CD14-positive monocyte (primary cell): ENCODE measurements at places on chromosomes 7 and 10.

DNA sequence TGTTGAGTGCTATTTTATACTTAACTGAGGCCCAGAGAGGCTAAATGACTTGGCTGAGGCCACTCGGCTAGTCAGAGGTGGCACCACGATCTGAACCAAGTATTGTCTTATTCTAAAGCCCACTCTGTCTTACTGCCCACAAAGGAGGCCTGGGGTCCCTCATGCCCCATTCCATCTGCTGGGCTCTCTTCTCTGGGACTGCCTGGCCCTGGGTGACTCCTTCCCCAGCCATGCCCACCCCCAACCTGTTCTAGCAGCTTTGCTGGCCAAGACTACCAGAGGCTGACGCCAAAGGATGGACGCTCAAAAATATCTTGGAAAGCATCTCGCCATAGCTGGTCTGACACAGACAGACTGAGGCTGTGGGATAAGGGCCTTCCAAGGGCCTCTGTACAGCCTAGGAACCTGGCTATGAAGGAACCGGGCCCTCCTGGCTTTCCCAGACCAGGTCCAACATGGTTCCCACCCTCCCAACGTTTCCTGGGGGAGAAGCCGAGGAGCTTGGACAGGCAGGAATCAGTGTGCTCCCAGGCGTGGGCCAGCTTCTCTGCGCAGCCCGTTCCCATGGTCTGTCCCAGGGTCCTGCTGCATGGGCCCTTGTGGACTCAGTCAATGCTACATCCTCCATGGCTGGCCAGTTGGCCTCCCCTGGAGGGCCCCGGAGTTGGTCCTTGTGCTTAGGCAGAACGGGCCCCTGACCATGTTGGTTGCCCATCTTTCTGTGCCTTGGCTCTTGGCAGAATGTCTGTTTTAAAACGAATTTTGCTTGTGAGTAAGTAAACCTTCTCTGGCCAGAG is 11.7 kb downstream of the HSPA12A start:
- no peak for DNase-seq

DNA sequence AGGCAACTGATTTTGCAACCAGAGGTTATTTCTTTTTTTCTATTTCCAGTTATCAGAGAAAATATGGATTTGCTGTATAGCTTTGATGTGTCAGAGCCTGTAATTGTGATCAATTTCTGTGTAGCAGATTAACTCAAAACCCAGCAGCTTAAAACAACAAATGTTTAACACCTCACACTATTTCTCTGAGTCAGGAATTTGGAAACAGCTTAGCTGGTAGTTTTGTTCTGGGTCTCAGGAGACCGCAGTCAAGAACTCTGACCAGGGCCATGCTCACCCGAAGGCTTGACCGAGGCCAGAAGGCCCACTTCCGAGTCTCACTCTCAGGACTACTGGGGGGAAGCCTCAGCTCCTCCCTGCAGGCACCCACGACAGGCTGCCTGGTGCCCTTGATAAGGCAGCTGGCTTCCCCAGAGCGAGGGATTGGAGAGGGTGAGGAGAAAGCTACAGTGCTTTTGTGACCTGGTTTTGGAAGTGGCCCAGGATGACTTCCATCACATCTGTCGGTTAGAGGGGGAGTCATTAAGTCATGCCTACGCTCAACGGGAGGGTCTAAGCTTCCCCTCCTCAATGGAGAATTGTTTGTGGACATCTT is 105.7 kb upstream of the SHH start:
- no peak for DNase-seq

GRCh38 chr7:82012453-82012852 is 242.6 kb upstream of the HGF start:
- DNase-seq, result no peak

GRCh38 chr7:90611115-90611514 is 15.0 kb downstream of the CDK14 start:
- DNase-seq, result no peak

DNA sequence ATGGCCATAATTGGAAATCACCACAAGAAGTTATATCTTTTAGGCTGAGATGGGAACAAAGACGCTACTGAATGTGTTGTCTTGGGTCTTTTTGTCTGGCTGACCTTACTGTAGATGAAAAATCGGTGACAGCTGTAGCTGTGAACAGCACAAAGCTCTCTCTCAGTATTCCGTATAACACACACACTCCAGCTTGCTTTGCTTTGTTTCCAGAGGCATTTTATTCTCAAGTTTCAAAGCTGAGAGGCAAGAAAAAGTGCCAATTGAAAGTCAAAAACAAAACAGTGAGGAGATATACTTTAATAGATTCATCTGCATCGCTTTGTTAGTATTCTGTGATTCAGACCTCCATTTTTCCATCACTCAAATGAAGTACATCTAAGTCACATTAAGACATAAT is 39.6 kb upstream of the CABCOCO1 start:
- no peak for DNase-seq
